ENCODE measurements at places on chromosomes 3 and 15.

- no peak for DNase-seq
Measured at GRCh38 chr15:89498574-89498906, 2.2 kb upstream of the RHCG start.

GRCh38 chr3:4957978-4958377 is 21.3 kb upstream of the BHLHE40 start:
- no peak for DNase-seq

- peak; percentile 77 for DNase-seq
Measured at GRCh38 chr3:126245811-126246727, 65.7 kb upstream of the ALDH1L1 start.

DNA sequence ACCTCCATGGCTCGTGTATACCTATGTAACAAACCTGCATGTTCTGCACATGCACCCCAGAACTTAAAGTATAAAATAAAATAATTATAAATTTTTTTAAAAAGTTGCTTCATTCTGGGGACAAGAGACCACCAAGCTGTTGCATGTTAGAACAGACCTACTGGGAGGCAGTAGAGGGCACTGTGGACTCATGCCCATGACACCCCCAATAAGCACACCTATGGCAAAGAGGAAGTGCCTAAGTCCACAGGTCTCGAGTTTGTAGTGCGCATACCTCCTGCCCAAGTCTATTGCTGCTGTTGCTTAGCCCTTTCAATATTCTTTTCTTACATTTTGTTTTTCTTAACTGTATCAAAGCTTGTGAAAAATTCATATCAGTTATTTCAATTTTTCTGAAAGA is 267.9 kb upstream of the THBS1 start:
- DNase-seq: no peak

- no peak for DNase-seq
Measured at GRCh38 chr3:183526838-183527427, 28.6 kb downstream of the KLHL6 start.

DNA sequence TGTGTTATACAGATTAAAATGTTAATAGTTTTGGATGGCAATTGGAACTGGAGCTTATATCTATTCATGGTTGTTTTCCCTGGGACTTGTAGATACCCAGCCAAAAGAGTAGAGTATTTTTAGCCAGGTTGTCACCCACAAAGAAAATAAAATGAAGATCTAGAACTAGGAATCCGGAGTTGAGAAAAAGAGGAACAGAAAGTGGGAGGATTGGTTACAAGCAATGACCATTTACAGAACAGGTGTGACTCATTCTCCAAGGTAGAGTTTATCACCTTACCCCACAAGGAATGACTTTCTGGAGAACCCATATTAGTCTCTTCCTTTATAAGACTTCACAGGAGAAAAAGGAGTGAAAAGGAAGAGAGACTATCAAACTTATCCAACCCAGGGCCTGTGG is 99.8 kb downstream of the TMEM108 start:
- DNase-seq: no peak

DNA sequence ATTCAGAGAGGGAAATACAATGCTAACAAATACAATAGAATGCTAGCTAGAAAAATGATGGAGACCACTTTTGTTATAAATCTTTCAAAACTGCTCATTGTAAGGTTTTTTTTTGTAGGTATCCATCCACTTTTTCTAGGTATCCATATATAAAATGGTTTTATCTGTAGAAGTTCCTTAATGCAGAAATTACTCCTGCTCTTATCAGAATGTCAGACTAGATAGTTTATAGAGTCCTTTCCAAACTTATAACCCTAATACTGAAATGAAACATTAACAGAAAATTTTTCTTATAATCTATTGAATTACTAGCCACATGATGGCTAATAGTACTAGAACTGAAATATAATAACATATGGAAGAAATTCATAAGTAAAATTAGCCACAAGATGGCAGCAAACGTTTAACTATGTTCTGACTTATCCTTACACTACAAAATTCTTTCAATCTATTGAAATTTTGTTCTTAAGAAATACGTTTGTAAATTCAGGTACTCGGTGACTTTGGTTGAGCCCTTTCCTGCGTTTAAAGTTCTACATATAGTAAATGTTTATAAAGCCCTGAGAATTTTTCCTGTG is 58.5 kb downstream of the ECT2 start:
- DNase-seq: peak; percentile 70

DNA sequence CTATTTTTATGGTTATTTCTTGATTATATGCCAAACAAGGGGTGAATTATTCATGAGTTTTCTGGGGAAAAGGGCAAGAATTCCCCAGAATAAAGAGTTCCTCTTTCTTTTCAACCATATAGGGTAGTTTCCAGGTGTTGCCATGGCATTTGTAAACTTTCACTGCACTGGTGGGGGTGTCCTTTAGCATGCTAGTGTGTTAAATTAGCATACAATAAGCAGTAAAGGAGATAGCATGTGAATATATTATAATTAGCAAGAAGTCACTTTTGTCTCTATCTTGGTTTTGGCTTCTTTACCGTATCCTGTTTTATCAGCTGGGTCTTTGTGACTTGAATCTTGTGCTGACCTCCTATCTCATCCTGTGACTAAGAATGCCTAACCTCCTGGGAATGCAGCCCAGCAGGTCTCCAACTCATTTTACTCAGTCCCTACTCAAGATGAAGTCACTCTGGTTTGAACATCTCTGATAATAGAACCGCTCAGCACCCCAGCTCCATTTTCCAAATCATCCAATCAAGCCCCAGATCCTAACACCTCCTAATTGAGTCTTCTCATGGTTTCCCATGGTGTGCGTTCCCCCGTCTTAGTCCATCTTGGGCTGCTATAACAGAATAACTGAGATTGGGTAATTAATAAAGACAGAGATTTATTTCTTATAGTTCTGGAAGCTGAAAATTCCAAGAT is 3.4 kb upstream of the SELENOT start:
- DNase-seq: peak; percentile 66

- DNase-seq: no peak
Measured at GRCh38 chr3:4551051-4551711, 58.0 kb downstream of the ITPR1 start.

GRCh38 chr3:23712656-23713559 is 92.8 kb upstream of the UBE2E1 start:
- DNase-seq: no peak

GRCh38 chr3:141405591-141405990 is 37.3 kb downstream of the ZBTB38 start:
- no peak for DNase-seq

GRCh38 chr3:33115024-33115768 is 1.4 kb downstream of the CRTAP start:
- DNase-seq: peak; percentile 94

DNA sequence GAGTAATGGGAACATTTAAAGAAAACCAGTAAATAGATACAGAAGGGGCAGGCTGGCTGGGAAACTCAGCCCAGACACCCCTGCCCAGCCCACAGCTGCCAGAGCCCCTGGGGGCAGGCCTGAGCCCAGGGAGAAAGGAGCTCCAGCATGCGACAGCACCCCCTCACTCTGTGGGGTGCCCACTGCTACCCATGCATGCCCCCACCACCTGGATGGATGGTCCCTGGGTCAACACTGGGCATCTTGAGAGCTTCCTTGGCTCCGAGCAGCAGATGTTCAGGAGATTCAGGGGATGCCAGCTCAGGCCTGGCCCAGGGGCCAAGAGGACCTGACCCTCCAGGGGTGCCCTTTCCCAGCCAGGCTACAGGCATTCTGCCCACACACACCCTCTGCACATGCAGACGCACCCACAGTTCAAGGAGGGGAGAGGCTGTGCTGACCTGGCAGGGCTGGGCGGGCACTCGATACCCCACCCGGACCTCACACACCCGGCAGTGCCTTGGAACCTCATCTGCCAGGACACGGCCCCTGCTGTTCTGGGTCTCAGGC is 31.5 kb downstream of the PTH1R start:
- no peak for DNase-seq

DNA sequence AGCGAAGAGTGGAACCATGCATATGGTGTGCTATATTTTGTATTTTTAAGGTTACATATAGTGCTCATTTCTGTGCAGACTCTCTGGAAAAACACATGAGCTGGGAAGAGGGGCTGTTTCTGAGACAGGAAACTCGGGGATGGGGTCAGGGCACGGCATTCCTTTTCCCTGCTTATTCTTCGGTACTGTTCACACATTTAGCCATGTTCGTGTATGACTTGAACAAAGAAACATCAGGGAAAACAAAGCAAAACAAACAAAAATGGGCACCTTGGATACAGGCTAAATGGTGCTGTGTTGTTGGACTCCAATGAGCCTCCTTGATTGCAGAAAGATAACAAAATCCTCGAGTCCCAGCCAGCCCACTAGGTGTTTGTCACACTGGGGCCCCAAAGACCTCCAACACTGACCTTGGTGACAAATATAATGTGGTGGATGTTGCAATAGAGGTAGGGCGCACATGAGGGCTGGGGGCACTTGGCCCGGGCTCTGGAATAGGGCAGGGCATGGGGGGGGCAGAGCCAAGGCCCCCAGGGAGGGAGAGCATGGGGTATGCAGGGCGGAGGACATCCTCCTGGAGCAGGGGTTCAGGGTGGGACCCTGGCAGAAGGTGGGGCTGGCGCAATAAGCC is 19.3 kb downstream of the DNASE1L3 start:
- DNase-seq: no peak

- no peak for DNase-seq
Measured at GRCh38 chr3:13501958-13502790, 22.1 kb downstream of the HDAC11 start.

DNA sequence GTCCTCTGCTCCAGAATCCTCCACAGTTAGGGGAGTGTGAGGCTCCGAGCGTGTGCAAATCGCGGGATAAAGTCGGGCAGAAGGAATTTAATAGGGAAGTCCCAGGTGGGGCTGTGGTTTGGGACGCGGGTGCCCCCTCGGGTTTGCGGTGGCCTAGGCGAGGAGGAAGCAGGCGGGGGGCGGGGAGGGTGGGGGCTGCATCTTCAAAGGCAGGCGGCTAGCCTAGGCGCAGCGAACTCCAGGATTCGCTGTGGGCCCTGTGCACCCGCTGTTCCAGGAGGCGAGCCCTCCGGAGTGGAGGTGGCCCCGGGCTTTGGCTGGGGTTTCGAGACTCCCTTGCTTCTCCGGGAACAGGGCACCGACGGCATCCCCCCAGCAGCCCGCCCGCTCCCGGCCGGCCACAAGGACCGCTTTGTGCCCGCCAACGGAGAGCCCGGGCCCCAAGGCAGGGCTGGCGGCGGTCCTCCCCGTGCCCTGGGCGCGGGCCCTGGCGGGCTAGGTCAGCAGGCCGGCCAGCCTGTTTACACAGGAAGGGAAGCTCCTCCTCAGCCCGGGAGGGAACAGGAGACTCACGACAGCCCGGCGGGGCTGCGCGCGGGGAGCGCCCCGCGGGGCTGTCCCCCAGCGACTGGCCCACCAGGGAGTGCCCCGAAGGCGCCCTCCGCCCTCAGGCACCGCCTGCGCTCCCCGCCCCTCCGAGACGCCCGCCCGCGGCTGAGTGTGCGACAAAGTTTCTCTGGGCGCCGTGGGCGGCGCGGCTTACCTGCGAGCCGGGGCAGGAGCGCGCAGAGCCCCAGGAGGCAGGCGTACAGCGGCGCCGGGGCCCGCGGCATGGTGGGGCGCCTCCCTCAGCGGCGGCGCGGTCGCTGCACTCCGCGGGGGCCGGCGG is 753 bp downstream of the ITGB5 start:
- DNase-seq: peak; percentile 69

- no peak for DNase-seq
Measured at GRCh38 chr15:80026310-80026709, 33.2 kb upstream of the ZFAND6 start.

GRCh38 chr15:60407415-60407805 is 9.6 kb upstream of the ANXA2 start:
- peak; percentile 82 for DNase-seq

DNA sequence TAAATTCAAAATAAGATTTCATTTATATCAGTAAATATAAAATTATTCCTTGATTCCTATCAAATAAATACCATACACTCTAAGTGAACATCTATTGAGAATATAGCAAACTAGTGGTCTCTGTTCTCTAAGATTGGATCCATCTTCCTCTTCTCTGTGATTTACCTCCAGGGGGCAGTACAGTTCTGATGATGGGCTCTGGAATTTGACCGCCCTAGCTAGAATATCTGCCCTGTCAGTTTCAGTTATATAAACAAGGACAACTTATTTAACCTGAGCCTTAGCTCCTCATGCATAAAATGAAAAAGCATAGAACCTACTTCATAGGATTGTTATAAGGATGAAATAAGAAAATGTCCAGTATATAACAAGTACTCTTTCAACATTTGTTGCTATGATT is 171.1 kb upstream of the CCDC54 start:
- DNase-seq: peak; percentile 19

DNA sequence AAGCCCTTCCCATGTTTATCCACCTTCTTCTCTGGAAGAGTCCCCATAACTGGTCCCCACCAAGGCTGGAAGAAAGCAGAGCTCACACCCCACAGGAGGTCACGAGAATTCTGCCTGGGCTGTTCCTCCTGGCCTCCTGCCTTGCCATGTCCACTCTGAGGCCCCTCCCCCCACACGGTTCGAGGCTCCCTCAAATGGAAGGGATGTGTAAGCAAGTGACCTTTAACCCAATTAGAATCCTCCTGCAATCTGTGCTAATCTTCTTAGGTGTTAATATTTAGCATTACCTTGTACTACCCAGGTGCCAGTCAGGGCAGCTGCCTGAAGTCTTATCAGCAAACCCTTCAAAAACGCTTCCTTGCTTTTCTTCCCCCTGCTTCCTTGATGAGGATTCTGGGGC is 32.4 kb upstream of the DYNC1LI1 start:
- no peak for DNase-seq

GRCh38 chr3:30694148-30694547 is 87.7 kb downstream of the TGFBR2 start:
- no peak for DNase-seq

- no peak for DNase-seq
Measured at GRCh38 chr3:148083526-148084182, 614.0 kb upstream of the AGTR1 start.

DNA sequence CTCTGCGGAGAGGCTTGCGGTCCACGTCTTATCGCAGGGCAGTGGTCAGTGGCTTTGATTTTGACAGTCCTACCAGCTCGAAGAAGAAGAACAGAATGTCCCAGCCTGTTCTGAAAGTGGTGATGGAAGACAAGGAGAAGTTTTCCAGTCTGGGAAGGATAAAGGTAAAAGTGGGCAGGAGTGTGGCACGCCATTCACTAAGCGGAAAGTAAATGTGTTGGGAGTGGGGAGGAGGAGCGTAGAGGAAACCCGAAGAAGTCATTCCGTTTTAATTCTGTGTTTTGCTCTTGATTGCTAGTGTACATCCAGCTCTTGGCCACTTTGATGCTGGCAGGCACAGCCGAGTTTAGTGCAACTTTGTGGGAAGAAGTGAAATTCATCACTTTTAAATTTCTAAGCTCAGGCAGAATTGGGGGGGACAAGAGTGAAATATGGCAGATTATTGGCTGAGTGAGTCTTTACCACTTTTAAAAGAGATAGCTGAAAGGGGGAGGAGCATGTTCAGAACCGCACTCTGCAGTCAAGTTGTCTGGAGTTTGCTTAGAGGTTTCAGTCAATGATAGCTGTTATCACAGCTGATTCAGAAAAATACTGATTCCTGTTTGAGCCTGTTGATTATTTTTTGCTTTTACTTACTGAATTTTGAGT is 1.8 kb downstream of the ARHGEF26 start:
- DNase-seq: no peak
